ENCODE measurements at places on chromosomes 6 and 20.

- no peak for DNase-seq
Measured at GRCh38 chr20:43751167-43752050, 24.6 kb upstream of the GTSF1L start.

GRCh38 chr20:12893653-12894052, 115.1 kb upstream of the SPTLC3 start:
- DNase-seq, result no peak

DNA sequence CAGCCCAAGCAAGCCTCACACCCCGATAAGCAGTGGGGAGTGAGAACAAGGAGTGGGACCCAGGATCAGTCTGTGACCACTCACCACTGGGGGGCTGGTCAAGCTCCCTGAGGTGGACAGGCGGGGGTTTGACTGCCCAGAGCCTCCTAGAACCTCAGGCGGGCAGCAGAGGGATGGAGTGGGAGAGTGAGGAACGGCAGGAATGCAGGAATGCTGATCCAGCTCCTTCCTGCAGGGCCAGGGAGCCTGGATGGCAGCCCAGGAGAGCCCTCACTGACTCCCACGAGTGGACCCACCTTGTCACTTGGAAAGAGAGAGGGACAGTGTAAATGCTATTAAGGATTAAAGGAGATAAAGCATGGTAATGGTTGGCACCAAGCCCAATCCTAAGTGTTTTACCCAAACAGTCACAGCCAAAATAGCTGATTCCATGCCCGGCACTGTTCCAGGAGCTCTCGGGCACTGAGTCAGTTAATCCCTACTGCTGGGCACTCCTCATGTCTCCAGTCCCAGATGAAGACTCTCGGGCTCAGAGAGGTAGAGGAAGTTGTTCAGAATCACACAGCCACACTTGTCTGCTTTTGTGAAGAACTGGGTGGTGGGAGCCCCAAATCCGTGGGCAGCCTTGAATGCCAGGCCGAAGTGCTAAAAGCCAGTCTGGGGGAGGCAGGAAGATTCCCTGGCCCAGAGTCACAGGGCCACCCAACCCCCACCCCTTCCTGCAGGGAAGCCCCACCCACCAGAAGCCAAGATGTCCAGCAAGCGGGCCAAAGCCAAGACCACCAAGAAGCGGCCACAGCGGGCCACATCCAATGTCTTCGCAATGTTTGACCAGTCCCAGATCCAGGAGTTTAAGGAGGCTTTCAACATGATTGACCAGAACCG, 3.1 kb downstream of the MYL9 start:
- DNase-seq, result no peak

- DNase-seq, result no peak
Measured at GRCh38 chr6:16978686-16979085, 123.2 kb upstream of the STMND1 start.

DNA sequence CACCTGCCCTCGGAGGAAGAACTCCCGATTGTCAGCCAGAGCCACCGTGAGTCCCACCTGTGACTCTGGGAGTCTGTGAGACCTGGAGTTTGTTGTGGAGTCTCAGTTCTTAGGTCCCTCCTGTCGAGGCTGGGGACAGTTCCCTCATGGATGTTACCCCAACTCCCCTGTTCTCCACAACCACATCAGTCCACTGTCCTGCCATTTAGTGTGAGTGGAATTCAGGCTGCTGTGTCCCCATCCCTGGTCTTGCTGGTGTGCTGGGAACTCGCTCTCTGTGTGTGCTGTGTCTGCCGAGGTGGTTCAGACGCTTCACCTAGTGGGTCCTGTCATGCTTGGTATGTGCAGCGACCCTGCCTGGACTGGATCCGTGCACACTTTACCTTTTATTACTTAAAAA, 163.2 kb downstream of the DTNBP1 start:
- DNase-seq, result no peak

GRCh38 chr6:149084026-149084425, 233.5 kb upstream of the TAB2 start:
- no peak for DNase-seq

GRCh38 chr6:8437813-8438212, 2.5 kb upstream of the SLC35B3 start:
- DNase-seq, result no peak

GRCh38 chr20:62332989-62333819, 30.4 kb downstream of the ADRM1 start:
- no peak for DNase-seq

DNA sequence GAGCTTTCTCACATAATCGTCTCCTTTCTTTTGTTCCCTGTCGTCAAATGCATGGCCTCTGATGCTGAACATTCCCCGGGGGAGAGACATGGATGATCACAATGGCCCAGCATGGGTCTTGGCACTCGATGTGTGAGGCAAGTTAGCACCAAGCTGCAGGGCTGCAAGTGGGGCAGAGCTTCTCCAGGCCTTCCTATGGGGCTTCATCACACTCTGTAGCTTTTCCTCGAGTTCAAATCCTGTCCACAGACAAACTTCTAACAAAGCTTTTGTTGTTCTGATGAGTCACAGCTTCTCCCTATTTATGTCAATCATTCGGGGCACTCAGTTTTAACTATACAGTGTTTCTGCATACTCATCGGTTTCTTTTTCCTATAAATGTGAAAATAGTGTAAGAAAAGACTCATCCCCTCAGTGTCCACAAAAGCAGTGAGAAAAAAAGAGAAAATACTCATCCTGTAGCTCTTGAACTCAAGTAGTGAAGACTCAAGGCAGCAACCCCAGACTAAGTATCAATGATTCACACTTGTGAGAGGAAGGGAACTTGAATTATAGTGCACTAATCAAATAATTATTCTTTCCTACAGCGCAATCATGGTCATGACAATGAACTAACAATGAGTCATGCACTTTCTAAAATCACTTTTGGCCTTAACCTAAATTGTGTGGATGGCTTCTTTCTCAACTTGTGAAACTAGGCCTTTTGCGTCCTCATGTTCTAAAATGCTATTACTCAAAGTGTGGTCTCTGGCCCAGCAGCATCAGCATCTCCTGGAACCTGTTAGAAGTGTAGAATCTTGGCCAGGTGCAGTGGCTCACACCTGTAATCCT, 68.4 kb upstream of the NOX3 start:
- DNase-seq, result peak; percentile 43

GRCh38 chr6:14699803-14700601, 545.9 kb upstream of the JARID2 start:
- no peak for DNase-seq

- no peak for DNase-seq
Measured at GRCh38 chr20:7147220-7147601, 379.7 kb downstream of the BMP2 start.

GRCh38 chr6:13624871-13625288, 9.7 kb downstream of the NOL7 start:
- peak; percentile 33 for DNase-seq

- DNase-seq, result no peak
Measured at GRCh38 chr20:37430778-37431460, 85.0 kb downstream of the SRC start.

DNA sequence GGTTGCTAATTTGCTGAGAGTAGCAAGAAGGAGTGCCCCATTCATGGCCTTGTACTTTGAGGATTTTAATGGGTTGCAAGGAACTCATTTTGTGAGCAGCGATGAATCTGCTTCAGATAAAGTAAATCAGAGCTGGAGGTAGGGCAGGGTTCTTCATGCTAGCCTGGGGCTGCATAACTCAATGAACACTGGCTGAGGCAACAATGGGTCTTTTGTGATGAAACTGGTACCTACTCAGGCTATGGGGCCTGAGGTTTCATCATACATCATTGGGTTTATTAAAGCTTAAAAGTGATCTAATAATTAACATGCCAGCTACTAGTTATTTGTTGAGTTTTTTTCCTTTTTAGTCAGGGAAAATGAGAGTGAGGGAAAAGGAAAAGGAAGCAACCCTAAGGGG, 106.9 kb downstream of the FAM50B start:
- no peak for DNase-seq

DNA sequence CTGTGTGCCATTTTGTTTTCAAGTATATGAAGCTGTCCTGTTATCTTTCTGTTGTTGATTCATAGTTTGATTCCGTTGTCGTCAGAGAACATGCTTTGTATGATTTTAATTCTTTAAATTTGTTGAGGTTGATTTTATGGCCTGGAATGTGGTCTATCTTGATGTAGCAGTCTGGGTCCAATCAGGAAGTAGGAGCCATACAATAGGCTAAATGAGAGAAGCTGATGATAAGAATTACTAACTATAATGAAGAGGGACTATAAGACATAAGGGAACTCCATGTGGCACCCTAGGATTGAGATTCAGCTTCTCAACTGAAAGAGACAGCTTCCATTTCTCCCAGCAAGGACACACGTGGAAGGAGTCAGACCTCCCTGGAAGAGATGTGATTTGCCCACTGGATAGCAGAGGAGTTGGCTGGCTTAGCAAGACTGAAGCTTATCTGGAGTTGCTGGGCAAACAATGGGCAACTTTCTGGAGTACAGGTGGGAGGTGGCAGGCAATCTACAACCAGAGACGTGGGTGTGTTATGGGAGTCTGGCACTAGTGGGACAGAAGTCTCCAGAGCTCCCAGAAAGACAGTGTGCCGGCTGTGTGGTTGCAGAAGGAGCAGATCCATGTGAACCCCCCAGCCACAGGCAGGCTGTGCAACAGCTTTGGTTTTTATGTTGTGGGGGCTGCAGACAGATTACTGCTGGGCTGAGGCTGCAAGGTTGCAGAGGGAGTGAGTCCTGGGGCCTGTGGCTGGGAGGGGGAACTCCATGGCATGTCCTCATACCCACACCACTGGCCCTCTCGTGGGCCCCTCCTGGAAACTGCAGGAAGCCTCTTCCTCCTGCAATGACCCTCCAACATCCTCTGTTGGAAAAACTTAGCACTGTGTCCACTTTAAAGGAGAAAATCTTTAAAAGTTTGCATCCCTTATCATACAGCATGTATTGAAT, 7.1 kb downstream of the ZNF831 start:
- DNase-seq, result no peak

GRCh38 chr6:25016014-25016720, 80.4 kb upstream of the RIPOR2 start:
- DNase-seq, result no peak

DNA sequence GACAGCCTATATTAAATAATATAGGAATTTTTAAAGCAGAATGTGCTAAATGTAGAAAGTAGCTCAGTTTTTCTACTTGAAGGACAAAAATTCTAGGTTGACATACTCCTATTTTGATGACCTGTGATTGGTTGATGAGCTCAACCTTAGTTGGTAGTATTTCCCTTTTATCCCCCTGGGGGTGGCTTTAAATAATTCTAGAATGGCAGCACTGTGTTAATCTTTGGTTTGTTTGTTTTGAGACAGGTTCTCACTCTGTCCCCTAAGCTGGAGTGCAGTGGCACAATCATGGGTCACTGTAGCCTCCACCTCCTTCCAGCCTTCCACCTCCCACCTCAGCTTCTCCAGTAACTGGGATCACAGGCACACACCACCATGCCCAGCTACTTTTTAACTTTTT, 29.2 kb downstream of the FARS2 start:
- DNase-seq, result no peak

DNA sequence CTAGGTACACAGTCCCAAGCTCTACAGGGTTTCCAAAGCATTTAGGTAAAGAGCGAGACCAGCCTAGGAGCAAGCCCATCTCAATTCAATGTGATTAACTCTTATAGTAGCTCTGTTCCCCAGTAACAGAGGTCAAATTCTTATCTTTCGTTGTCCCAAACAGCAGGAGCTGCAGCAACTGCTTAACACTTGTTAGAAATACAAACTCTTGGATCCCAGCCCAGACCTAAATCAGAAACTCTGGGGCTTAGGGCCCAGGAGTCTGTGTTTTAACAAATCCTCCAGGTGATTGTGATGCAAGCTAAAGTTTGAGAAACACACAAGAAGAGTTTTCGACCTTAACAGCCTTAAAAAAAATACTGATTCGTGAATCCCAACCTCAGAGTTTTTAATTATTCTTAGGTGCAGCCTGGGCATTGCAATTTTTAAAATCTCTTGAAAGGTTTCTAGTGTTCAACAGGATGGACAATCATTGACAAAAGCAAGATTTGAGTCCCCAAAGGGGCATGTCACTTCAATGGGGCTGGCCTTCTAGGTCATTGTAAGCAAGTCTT, 127.4 kb upstream of the HCRTR2 start:
- DNase-seq, result peak; percentile 9

GRCh38 chr6:88538840-88539239, 372.7 kb upstream of the CNR1 start:
- no peak for DNase-seq

GRCh38 chr6:132130626-132131298, 179.6 kb upstream of the CCN2 start:
- no peak for DNase-seq

DNA sequence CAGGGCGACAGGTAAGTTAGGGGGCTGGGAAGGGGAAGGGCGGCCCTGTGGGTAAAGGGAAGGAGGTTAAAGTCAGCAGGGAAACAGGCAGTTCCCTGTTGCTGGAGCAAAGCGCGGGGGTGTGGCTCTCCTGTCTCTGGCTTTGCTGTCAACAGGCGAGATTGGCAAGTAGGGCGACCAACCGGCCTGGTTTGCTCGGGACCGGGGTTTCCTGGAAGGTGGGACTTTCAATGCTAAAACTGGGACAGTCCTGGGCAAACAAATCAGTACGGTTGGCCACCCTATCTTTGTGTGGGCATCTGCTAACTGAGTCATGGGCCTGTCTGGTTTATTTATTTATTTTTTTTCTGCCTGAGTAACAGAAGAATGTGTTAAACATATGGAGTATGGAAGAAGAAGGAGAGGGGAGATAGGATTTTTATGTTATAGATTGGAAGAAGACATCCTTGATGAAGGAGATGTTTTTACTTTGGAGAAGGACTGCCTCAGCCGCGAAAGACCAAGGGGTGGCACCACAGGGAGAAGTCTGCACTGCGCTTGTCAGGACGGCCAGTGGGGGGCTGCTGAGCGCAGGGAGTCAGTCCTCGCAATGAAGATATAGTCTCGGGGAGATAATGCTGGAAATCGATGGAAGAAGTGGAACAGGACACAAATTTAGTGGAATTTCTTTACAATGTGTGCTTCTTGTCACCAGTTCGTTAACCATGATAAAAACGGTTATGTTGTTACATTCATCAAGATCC, 43.4 kb upstream of the ESR1 start:
- DNase-seq, result no peak

DNA sequence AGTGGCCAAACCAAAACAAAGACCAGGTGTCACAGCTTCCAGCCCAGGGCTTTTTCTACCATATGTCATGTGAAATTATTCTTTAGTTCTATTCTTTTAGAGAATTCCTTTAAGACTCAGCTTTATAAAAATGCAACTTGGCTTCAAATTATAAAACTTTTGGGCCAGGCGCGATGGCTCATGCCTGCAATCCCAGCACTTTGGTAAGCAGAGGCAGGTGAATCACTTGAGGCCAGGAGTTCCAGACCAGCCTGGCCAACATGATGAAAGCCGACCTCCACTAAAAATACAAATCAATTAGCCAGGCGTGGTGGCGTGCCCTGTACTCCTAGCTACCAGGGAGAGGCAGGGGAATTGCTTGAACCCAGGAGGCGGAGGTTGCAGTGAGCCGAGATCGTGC, 210.3 kb upstream of the ARG1 start:
- no peak for DNase-seq

DNA sequence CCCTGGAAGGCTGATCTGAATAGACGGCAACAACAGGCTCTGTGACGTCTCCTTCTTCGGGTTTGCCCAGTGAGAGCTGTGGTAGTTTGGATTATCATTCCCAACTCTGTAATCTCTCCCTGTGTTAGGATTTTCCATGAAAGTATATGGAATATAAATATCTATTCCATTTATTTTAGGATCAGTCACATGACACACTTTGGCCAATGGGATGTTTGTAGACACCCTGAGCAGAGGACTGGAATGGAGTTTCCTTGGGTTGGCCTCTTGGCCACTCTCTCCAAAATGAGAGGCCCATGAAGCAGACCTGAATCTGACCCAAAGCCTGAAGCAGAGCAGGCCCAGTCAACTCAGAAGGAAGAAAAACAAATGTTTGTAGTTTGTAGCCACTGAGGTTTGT, 37.2 kb upstream of the UBR2 start:
- DNase-seq, result no peak

All from NCI-H2081 (cell line).